ENCODE measurements at places on chromosomes 7 and 10. TPM values are rescaled to one million over a fixed set of nuclear protein-coding genes. Genes with fewer than 3 reads are reported as not detected.

- no peak overlapping the region for H3K27ac ChIP-seq
- no peak overlapping the region for H3K4me3 ChIP-seq
- no peaks in the 10 kb centered on the region for H3K27me3 ChIP-seq
- H3K36me3 ChIP-seq: peaks cover 9% of the 10 kb centered on the region
- H3K4me1 ChIP-seq: no peaks in the 10 kb centered on the region
Observed at GRCh38 chr7:151608031-151608551, 88.4 kb upstream of the RHEB start.

DNA sequence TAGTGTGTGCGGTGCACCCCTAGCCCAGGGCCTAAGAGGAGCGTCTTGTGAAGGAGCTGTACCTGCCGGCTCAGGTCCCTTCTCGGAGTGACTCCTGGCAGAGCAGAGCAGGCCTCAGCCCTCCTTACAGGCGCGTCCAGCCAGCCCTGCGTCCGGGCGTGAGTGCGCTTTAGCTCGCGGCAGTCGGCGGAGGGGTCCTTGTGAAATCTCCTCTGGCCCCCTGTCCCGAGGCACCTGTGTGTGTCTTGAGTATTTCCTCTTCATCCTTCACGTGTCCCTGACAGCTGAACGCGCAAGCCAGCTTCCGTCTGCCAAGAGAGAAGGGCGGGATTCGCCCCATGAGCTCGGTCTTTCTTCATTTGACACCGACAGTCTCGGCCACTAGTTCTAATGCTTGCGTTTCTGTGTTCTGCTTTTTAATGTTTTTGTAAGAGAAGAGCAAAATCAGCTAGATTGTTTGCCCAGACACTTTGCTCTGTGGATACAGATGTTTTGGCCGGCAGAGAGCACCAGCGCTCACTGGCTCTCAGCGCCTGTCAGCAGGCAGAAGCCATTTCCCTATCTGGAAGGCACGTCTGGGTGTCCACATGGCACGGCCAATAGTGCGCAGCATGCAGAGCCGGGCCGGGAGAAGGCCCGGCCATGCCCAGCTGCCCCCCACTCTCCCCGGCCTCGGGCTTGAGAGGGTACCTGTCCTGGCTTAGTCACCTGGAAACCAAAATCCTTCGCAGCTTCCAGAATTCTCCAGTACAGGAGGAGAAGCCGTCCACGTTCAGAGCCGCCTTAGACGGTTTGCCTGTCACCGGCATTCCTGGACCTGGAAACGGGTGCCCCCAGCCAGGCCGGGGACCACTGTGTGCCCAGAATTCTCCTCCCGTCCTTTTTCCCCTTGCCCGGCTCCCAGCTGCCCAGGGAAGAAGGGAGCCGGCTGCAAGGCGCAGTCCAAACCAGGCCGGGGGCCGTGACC is 7.0 kb downstream of the GET4 start:
- no peaks in the 10 kb centered on the region for H3K27me3 ChIP-seq
- no peak for DNase-seq
- H3K4me1 ChIP-seq: peaks cover 16% of the 10 kb centered on the region
- H3K4me3 ChIP-seq: no peak overlapping the region
- H3K36me3 ChIP-seq: peaks cover 38% of the 10 kb centered on the region
- H3K27ac ChIP-seq: no peak overlapping the region

DNA sequence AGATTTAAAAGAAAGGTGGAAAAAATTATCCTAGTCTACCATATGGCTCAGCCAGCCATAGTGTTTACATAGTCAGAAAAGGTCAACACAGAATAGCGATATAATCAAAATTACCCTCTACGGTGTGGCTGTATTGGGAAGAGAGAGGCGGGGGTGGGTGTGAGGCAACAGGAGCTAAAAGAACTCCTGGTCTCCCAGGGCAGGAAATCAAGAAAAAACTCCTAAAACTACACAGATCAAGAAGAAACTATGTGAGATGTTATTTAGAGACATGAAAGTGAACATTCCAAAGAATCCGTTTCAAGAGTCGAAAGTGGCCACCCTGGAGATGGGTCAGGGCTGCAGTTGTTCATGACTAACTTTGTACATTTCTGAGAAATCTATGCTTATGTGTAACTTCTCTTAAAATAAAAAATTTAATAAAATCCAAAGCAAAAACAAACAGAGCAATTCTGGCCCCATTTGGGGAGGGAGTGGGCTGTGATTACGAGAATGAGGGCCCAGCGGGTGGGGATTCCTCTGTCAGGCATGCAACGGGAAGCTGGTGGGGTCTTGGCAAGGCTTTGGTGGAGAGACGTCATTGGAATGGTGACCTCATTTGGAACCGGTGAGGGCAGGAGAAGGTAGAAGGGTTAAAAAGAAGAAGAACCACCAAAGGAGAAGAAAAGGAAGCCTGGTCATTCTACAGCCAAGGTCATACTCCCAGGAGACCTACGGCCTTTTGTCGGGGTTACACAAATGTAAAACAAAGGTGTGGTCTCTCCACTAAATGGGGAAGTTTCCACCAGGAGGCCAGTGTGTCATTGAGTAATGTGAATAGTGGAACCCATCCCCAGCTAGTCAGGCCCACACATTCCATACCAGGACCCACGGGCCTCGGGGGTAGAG is 71.2 kb upstream of the DUSP5 start:
- H3K4me1 ChIP-seq: peaks cover 31% of the 10 kb centered on the region
- no peaks in the 10 kb centered on the region for H3K36me3 ChIP-seq
- no peak overlapping the region for H3K27ac ChIP-seq
- no peaks in the 10 kb centered on the region for H3K27me3 ChIP-seq
- DNase-seq: no peak

The SLC12A9 gene
- 43.6 TPM for total RNA-seq

The PDZD7 gene
- 1.6 TPM for total RNA-seq

GRCh38 chr7:39219869-39220268 is 242.2 kb downstream of the POU6F2 start:
- no peaks in the 10 kb centered on the region for H3K4me1 ChIP-seq
- H3K4me3 ChIP-seq: no peak overlapping the region
- DNase-seq: no peak
- H3K27ac ChIP-seq: no peak overlapping the region
- H3K36me3 ChIP-seq: no peaks in the 10 kb centered on the region
- H3K27me3 ChIP-seq: no peaks in the 10 kb centered on the region

DNA sequence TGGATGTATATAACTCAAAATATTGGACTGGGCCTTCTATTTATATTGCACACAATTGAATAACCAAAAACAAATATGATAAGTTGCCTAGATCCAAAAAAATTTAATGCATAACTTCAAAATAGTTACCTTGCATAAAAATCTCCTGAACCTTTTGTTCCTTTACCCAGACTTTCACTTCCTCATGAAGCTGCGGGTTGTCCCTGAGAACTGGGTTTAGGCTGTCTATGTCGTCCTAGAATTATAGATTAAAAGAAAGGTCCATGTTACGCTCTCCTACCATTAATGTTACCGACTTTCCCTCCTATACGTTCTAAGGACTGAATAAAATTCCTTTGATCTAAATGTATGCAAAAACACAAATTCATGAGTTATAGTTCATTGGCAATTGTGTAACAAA is 86.6 kb downstream of the NRBF2 start:
- H3K27me3 ChIP-seq: no peaks in the 10 kb centered on the region
- peaks cover 18% of the 10 kb centered on the region for H3K36me3 ChIP-seq
- no peak overlapping the region for H3K4me3 ChIP-seq
- H3K27ac ChIP-seq: no peak overlapping the region

The RBP4 gene
- total RNA-seq: 17.4 TPM

GRCh38 chr7:81562581-81562980 is 207.3 kb downstream of the HGF start:
- H3K4me3 ChIP-seq: no peak overlapping the region
- H3K27me3 ChIP-seq: no peaks in the 10 kb centered on the region
- no peaks in the 10 kb centered on the region for H3K4me1 ChIP-seq
- H3K27ac ChIP-seq: no peak overlapping the region
- no peak for DNase-seq

The PAX2 gene
- not detected for total RNA-seq

DNA sequence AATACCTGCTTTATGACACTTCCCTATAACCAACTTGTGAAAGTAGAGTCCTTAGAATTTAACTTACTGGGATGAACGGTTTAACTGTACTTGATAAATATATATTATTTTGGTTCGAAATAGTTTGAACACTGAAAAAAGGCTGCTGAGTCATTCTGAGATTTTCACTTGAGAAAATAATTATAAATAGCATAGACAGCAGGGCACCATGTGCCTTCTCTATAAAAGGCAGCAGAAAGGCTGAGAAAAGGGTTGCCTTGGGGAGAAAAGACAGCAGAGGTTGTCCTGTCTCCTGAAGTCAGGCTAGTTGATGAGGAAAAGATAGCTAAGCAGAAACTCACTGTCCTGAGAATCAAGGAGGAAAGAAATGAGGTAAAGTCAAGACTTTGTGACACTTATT is 92.4 kb downstream of the CTTNBP2 start:
- DNase-seq: no peak
- no peaks in the 10 kb centered on the region for H3K27me3 ChIP-seq
- H3K4me3 ChIP-seq: no peak overlapping the region
- no peaks in the 10 kb centered on the region for H3K36me3 ChIP-seq

DNA sequence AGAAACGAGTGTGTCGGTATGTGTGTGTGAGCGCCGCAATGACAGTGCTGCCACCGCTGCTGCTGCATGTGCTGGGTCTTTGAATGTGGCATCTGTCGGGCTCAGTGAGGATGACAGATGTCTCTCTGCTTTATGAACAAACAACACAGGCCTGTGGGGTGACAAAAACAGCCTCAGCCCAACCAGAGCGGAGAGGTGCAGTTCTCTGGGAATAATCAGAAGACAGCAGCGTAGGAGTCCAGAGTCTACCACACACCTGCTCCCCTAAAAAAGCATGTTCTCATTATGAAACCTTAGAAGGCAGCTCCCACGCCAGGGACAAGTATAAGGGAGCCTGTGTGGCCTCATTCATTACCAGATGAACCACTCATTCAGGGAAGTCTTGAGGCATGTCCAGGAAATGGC is 278.3 kb downstream of the KCNMA1 start:
- DNase-seq: no peak
- H3K36me3 ChIP-seq: no peaks in the 10 kb centered on the region
- no peaks in the 10 kb centered on the region for H3K4me1 ChIP-seq
- peaks cover 4% of the 10 kb centered on the region for H3K27me3 ChIP-seq
- no peak overlapping the region for H3K4me3 ChIP-seq
- no peak overlapping the region for H3K27ac ChIP-seq

GRCh38 chr7:77378584-77378983 is 37.6 kb downstream of the GSAP start:
- H3K27ac ChIP-seq: no peak overlapping the region
- H3K36me3 ChIP-seq: peaks cover 59% of the 10 kb centered on the region
- no peak for DNase-seq
- no peak overlapping the region for H3K4me3 ChIP-seq
- no peaks in the 10 kb centered on the region for H3K27me3 ChIP-seq
- H3K4me1 ChIP-seq: no peaks in the 10 kb centered on the region

DNA sequence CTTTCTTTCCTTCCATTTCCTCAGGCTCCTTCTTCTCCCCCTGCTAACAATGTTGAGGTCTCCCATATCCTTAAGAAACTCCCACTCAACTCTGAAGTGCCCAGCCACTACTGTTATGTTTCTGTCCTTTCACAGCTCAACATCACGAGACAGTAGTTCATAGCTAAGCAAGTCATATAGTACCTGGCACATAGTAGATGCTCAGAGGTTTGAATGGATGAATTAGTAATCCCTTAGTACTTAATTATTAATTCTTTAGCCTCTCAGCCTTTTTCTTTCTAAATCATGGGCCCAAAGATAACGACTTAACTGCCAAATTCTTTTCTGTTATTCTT is 22.6 kb downstream of the CSGALNACT2 start:
- peaks cover 25% of the 10 kb centered on the region for H3K4me1 ChIP-seq
- H3K36me3 ChIP-seq: peaks cover 36% of the 10 kb centered on the region
- no peak for DNase-seq
- no peak overlapping the region for H3K27ac ChIP-seq
- no peaks in the 10 kb centered on the region for H3K27me3 ChIP-seq
- H3K4me3 ChIP-seq: no peak overlapping the region

DNA sequence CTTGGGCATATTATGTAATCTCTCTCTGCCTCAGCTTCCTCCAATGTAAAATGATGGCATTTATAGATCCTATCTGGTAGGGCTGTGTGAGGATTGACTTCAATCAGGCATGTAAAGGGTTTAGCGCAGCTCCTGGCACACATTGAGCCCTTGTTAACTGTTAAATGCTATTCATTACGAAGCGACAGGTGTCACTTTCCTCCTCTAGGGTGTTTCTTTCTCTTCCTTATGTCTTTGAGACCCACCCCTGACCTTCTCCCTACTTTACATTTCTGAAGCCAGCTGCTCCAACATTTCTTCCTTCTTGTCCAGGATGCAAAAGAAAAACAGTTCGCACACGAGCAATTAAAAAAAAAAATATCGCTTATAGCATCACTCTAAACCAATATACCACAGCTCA is 5.7 kb upstream of the R3HCC1L start:
- no peaks in the 10 kb centered on the region for H3K36me3 ChIP-seq
- H3K4me3 ChIP-seq: no peak overlapping the region
- H3K27me3 ChIP-seq: peaks cover 6% of the 10 kb centered on the region

The VAX1 gene
- not detected for total RNA-seq

DNA sequence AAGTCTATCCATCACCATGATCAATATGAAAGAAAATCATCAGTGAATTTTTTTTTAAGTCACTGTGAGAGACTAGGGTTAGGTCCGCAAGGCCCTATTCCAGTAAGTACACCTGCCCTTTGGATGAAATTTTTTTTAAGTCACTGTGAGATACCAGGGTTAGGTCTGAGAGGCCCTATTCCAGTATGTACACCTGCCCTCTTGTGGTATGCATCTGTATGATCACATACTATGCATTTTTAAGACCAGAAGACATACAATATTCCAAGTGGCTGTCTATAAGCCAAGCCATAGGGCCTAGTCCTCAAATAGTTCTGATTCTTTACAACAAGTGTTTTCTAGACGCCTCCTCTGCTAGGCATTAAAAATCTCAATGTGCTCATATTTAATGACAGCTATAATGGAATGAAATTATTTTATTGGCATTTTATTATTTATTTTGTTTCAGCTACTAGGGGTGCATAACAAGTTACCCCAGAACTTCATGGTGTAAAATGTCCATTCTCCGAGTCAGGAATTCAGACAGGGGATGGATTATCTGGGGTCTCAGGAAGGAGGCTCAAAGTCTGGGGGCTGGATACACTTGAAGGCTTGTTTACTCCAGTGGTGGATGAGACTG is 53.1 kb downstream of the TEX36 start:
- H3K4me1 ChIP-seq: no peaks in the 10 kb centered on the region
- no peaks in the 10 kb centered on the region for H3K36me3 ChIP-seq
- H3K4me3 ChIP-seq: no peak overlapping the region
- H3K27me3 ChIP-seq: no peaks in the 10 kb centered on the region
- H3K27ac ChIP-seq: no peak overlapping the region
- no peak for DNase-seq

DNA sequence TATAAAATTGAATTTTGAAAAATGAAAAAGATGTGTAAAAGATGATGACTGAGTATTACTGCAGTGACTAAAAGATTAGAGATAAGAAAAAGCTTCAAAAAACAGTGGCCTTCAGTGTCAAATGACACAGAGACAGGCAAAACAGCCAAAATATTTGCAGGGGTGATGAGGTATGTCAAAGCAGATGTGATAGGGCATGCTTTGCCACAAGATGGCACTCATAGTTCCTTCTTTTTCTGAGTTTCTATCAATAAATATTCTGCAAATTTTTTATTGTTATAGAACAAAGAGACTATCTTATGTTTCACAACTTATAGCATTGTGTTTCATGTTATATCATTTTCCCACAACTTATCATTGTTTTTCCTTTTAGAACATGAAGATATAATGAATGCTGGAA is 344.1 kb upstream of the HPS1 start:
- no peak overlapping the region for H3K4me3 ChIP-seq
- no peaks in the 10 kb centered on the region for H3K4me1 ChIP-seq
- no peak for DNase-seq
- H3K27me3 ChIP-seq: no peaks in the 10 kb centered on the region
- H3K36me3 ChIP-seq: no peaks in the 10 kb centered on the region
- no peak overlapping the region for H3K27ac ChIP-seq

Measured in lower lobe of right lung (tissue), 2 donors.